ENCODE measurements at places on chromosomes 11 and 22.

DNA sequence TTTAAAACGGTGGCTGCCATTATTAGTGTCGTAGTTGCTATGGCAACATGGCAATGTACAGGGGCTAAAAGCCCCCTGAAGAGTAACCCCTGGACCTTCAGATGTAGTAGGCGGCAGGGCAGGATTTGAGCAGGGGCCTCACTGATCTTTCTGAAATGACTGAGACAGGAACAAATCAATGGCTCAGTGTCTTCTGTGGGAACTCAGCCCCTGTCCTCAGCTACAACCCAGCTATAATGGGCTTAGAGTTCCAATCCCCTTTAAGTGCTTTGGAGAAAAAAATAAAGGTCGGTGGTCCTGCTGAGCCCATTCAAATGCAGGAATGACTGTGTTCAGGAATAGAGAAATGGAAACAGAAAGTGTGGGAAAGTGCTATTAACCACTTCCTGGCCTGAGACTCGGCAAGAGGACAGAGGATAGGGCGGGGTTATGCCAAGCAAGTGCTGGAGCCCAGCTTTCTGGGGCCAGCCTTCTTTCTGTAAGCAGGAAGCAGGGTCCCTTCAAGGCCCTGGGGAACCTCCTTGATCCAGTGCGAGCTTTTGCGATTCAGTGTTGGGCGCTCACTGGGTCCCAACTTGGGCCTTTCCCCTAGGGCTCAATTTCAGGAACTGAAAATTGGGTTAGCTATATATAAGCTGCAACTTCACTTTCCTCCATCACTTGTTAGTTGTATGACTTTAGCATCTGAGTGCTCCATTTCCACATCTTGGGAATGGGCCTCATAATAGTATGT lies 6.1 kb upstream of the CD82 start:
- no peak for DNase-seq

DNA sequence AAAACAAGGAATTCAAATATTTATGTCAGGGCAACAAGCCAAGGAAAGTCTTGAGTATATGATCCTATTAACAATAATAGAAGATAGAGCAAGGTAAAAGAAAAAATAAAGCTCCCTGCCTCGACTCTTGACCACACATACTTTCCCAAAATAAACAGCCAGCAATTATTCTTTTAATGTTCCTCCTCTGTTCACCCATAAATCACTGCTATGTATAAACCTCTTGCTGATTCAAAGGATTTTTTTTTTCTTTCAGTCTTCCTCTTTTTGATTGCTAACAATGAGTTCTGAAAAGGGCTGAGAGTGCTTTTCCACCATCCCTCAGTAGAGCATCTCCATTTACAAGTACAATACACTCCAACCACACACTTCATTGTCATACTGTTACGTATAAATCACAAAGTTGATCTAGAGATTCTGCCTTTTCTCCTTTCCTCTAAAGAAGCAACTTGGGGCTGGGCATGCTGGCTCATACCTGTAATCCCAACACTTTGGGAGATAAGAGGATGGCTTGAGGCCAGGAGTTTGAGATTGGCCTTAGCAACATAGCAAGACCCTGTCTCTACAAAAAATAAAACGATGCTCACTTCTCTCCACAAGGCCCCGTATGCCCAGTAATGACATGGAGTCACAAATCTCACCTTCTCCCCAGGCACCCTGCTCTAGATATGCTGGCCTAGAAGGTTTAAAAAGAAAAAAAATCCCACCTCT lies 24.0 kb downstream of the RAB30 start:
- no peak for DNase-seq

DNA sequence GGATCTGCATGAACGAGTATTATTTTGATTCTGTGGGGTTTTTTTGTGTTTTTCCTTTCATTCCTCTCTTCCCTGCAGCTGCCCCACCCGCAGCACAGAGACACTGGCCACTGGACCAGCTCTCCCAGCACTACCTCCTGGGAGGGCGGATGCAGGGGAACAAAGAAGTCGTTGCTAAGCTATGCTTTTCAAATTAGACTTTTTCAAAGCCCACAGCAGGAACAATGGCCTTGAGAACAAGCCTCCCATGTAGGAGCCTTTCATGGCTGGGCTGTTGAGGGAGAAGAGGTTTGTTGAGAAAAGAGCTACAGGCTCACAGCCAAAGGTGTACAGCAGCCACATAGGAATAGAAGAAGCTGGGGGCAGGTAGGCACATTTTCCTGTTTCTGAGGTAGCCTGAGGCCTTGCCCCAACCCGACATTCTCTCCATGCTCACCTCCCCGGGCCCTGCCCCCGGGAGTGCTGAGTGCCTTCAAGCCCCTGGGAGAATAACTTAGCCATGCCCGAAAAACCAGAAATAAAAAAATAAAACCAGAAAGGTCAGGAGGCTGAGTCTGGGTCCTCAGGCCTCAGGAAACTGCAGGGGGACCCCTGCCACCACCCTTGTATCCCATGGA lies 20.5 kb upstream of the SYT12 start:
- DNase-seq: no peak

- DNase-seq: no peak
Observed at GRCh38 chr22:42156598-42156997, 26.0 kb upstream of the CYP2D6 start.

GRCh38 chr22:34395370-34395769 lies 475.1 kb upstream of the LARGE1 start:
- DNase-seq: no peak

DNA sequence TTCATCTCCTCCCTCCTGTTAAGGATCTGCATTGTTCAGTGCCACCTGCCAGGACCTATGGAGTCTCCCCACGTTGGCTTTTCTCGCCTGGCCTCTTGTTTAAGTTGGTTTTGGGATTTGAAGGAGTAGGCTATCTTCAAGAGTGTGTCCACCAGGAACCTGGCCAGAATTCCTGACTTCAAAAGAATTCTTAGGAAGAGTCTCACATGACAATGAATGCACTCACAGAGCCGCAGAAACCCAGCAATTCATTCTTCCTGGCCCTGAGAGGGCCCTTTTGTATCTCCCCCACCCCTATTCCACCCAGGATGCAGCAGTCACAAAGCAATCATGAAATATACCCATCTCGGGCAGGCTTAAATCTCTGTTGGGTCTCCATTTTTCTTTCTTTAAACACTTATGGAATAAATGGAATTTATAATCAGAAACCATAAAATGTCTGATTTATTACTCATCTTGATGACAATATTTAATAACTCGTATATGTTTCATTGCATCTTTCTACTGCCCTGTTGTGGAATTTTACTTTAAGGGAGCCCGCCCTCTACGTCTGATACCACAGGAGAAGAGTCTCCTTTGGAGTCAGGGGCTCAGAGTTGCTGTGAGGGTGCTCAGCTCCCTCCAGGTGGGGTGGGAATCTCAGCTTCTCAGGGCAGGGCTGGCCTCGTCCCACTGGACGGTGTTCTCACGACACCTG lies 507.0 kb downstream of the NTM start:
- DNase-seq: no peak

DNA sequence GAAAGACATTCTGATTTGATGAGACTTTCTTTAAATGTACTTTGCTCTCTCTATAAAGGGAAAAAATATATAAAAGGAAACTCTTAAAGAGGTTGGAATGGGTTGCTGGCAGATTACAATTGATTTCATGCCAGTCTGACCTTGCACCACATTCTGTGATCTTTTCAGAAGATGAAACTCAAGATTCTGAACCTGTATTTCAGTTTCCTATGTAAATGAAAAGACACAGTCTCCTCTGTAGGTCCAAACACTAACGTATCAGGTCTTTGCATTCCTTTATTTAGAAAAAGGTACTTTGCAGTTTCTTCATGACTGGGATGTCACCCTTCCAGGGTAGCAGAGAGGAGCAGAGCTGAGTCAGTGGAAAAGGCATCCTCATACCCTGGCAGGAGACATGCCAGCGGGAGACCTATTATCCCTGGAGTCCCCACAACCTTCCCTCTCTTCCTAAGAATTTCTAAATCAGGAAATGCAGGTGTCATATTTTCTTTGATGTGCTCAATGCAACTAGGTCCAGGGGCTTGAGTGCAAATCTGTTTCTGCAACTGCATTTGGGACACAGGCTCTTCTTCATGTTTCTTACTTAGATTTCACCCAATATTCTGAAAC lies 282.6 kb downstream of the CADM1 start:
- DNase-seq: no peak

GRCh38 chr22:21677606-21678443 lies 12.0 kb downstream of the PPIL2 start:
- no peak for DNase-seq

DNA sequence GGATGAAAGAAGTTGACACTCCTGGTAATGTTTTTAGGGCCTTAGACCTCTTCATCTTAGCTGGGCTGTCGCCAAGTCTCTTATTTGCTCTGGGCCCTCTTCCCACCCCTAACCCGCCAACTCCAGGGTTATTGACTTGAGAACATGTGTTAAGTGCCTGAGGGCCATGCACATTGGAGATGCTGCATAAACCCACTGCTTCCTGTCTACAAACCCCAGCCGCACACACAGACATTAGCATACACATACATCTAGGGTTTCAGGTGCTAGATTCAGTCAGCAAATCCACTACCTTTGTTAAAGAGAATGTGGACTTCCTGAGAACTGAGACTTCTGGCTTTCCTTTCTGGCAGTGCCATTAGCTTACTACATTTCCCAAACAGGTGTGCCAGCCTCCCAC lies 817 bp downstream of the PANX3 start:
- DNase-seq: no peak

GRCh38 chr11:114260077-114260476 lies 36.1 kb upstream of the NNMT start:
- DNase-seq: no peak

- no peak for DNase-seq
Observed at GRCh38 chr11:5232821-5233220, 1.5 kb downstream of the HBD start.

- DNase-seq: no peak
Observed at GRCh38 chr22:25380122-25380747, 160.8 kb downstream of the CRYBB2 start.

DNA sequence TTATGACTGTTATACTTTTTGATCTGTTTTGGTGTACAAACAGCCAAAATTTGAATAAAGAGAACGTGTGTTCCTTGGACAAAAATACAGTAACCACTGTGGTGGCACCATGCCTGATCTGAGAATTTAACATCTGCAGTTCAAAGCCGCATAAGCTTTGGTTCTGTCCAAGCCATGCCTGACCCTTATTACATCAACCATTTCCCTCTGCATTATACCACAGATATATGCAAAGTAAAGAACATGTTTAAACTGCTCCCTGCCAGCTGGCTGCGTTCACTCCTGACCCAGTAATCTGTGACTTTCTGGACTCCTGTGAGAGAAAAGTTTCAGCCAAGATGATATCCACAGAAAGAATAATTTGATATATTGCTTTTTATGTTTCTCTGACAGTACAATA lies 890.5 kb upstream of the ANO3 start:
- no peak for DNase-seq

GRCh38 chr11:109298865-109299264 lies 123.1 kb upstream of the C11orf87 start:
- DNase-seq: no peak

GRCh38 chr22:45067731-45068130 lies 57.9 kb upstream of the PHF21B start:
- no peak for DNase-seq

- DNase-seq: no peak
Observed at GRCh38 chr11:120632579-120632978, 121.0 kb downstream of the GRIK4 start.

DNA sequence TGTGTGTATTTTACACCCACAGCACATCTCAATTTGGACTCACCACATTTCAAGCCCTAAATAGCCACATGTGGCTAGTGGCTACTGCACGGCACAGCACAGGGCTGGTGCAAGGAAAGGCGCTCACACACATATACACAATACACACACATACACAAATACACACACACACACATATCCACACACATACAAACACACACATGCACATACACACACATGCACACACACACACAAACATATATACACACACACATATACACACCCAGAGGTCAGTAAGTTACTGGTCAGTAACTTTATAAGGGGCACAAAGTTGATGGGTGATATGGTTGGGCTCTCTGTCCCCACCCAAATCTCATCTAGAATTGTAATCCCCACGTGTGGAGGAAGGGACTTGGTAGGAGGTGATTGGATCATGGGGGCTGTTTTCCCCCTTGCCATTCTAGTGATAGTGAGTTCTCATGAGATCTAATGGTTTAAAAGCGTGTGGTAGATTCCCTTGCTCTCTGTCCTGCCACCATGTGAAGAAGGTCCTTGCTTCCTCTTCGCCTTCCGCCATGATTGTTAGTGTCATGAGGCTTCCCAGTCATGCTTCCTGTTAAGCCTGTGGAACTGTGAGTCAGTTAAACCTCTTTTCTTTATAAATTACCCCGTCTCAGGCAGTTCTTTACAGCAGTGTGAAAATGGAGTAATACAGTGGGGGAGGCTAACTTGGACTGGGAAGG lies 37.6 kb upstream of the DKK3 start:
- no peak for DNase-seq

GRCh38 chr11:2202071-2202899 lies 30.7 kb upstream of the TH start:
- DNase-seq: no peak

DNA sequence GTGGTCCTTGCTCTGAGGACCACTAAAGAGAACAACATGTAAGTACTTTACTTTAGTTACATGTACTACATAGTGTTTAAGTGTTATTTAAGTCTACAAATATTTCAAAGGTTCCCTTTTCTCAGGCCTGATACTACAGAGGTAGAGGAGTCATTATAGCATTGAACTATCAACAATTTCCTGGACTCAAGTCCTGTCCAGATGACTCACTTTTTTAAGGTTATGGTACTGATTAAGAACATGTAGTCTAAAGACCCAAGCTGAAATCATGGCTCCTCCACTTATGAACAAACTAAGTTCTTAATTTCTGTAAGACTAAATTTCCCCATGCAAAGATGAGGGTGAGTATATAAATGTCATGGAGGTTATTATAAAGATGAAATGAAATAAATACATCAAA lies 74.7 kb downstream of the NARS2 start:
- no peak for DNase-seq

DNA sequence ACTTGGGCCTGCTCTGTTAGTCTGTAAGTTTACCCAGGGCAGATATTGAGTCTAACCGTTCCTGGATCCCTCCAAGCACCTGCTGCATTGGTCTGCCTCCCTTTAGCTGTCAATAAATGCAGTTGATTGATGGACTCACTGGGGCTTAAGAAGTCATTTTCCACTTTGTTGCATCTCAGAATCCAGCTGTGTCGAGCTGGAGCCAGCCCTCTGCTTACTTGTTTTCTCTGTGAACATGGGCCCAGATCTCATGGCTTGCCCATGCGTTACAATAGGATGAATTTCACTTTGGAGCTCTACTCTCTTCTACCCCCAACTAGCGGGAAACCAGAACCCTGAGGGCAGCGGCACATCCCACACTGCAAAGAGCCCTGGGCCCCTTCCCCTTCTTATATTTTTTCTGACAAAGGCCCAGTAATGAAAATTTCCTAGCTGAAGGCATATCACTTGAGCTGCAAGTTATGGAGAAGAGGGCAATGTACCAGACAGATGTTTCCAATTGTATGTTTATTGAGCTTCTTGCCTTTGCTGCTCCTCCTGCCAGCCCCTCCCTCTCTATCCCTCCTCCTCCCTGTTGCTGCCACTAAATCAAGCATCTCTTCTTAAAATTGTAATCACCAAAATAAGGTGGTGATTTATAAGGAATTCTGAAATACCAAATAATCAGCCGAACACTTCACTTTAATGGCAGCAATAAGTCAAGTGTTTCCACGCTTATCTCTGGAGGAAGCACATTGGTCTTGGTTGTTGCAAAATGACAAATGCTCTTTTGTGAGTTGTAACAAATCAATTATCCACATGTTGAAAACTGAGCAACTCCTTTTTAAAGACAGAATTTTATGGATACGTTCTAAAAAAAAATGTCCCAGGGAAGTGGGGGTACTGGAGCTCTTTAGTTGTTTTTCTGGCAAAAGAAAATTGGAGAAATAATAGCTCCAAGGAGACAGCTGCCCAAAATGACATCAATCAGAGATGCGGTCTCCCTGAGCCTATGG lies 212.3 kb upstream of the ZBED5 start:
- DNase-seq: no peak

Data from CD4-positive, alpha-beta T cell treated with Interleukin-6 at 100 ng/mL for 8 hours (primary cell).